ENCODE measurements at places on chromosomes 2 and 18.

DNA sequence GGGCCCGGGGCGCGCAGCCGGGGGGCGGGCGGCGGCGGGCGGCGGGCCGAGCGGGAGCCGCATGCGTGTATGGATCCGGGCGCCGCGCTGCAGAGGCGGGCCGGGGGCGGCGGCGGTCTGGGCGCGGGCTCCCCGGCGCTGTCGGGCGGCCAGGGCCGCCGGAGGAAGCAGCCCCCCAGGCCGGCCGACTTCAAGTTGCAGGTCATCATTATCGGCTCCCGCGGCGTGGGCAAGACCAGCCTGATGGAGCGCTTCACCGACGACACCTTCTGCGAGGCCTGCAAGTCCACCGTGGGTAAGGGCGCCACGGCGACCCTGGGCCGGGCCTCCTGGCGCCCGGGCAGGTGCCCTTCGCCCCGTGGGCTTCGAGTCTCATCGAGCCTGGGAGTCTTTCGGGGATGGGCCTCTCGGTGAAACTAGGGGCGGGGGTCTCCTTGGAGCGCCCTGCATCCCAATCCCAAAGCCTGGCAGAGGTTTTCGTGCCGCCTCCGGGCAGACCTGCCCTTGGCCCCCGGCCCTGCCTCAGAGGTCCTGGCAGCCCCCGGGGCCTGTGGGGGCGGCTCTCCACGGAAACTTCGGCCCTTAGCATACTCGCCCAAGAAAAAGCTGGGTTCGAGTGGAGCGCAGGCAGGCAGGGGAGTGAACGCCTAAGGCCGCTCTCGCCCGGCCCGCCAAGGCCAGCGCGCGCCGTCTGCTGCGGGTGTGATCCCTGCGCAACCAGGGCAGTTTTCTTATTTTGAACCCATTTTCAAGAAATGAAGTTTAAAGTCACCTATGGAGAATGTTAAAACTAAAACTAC lies 622 bp downstream of the RAB12 start:
- peak; percentile 14 for DNase-seq

DNA sequence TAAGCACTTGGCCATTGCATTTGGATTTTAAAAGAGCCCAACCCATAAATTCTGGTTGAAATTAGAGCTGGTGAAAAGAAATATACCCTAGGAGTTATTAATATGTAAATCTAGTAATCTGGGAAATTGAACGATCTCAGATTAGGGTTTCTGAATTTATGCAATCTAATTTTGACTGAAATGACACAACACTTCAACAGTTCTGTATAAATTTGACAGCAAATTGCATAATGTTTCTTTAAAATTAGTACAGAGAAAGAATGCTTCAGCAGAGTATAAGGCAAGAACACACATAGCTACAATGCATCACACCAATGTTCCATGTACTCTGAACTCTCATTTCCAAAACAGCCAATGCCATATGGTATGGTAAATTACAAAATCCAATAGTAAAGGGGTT lies 201.5 kb upstream of the ITGA4 start:
- DNase-seq = no peak

GRCh38 chr2:121151311-121152109 lies 133.5 kb downstream of the TFCP2L1 start:
- DNase-seq = no peak

DNA sequence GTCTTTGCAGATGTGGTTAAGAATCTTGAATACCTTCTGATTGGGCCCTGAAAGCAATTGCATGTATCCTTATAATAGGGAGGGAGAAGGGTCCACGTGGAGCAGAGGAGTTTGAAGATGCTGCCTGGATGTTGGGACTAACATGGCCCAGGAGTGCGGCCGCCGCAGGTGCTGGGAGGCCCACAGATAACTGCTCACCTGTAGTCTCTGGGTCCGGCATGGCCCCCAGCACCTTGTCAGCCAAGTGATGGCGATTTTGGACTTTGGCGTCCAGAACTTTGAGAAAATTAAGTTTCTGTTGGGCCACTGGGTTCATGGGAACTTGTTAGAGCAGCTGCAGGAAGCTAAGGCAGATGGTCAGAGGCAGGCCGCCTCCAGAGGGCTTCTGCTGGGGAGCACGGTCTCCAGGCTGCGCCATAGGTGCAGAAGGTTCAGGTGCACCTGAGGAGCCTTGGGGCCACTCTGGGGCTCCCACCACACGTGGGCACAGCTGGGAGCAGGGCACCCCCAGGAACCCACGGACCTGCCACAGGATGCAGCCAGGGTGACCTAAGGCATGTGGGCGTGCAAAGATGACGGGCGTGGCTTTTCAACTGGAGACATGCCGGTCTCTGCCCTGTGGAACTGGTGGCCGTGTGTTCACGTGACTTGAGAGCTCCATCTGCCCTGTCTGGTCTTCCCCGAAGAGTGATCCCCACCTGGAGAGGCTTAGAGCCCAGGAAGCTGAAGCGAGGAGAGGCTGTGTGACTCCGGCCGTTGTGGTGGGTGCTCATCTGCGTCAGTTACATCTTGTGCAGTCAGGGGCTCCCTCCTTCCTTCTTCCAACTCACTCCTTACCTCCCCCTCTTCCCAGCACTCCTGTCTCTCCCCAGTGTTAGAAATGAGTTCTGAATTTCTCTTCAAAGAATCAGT lies 277.3 kb downstream of the AGAP1 start:
- no peak for DNase-seq

DNA sequence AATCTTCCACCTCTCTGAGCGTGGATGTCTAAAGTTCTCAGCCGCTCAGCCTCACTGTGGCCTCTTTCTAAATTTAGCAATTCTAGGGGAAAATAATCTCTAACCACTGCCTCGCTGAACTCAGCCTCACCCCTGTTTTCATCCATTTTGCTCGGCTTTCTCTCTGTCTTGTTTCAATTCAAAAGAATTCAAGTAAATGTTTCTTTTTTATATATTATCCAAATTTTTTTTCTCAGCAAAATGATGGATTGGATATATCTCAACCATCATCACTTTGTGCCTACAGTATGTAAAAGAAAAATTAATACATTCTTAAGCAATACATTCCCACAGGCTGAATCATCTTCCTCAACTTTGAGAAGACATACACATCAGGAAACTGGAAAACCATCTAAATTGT lies 24.0 kb upstream of the GALNT5 start:
- no peak for DNase-seq

GRCh38 chr2:63735931-63736330 lies 105.8 kb upstream of the UGP2 start:
- DNase-seq = no peak

DNA sequence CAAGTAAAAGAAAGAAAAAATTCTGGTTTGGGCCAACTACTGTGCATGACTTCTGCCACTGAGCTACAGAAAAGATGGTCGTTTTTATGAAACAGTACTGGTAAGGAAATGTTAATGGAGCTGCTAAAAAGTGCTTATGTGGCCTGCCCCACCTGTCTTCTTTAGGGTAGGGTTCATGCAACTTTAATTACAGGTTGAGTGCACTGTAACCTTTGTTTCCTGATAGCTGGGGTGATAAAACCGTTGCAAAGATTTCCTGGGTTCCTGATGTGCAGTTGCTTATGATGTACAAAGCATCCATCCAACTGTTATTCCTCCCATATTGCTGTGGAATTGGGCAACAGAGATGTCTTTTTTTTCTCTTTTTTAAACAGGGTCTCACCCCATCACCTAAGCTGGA lies 34.3 kb upstream of the PUM2 start:
- no peak for DNase-seq

- DNase-seq = no peak
These were observed 21.9 kb upstream of the PAX3 start for GRCh38 chr2:222320436-222321395.

GRCh38 chr18:6210349-6211173 lies 204.2 kb downstream of the L3MBTL4 start:
- DNase-seq = no peak

GRCh38 chr18:27395752-27396151 lies 210.6 kb upstream of the CHST9 start:
- DNase-seq = no peak

DNA sequence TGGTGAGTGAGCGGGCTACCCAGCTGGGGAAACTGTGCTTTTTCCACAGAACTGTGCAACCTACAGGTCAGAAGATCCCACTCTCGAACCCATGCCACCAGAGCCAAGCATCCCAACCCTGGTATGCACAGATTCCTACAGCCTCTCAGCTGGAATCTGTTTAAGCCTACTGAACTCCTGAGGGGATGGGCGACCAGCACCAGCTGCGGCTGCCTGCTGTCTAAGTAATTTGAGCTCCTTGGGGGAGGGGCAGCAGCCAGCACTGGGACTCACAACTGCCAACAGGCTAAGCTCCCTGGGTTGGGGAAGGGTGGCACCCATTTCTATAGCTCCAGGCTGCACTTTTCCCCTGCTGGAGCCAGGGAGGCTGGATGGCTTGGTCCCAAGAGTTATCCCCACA lies 11.8 kb downstream of the CYP27C1 start:
- no peak for DNase-seq

DNA sequence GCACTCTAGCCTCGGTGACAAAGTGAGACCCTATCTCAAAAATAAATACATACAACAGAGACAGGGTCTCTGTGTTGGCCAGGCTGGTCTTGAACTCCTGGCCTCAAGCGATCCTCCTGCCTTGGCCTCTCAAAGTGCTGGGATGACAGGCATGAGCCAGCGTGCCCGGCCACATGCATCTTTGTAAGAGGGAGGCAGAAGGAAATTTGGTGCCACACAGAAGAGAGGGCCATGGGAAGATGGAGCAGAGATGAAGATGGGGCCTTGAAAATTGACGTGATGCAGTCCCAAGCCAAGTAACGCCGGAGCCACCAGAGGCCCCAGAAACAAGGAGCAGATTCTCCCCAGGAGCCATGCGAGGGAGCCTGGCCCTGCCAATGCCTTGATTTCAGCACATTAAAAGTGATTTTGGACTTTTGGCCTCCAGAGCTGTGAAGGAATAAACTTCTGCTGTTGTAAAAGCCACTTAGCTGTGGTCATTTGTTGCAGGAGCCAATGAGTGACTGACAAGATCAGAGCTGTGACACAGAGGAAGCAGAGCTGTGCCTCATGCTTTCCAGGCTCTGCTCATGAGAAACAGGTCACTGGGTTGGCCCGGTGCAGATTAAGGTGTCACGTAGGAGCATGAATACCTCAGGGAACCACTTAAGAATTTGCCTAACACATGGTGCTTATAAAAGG lies 2.7 kb upstream of the SLC66A2 start:
- no peak for DNase-seq

DNA sequence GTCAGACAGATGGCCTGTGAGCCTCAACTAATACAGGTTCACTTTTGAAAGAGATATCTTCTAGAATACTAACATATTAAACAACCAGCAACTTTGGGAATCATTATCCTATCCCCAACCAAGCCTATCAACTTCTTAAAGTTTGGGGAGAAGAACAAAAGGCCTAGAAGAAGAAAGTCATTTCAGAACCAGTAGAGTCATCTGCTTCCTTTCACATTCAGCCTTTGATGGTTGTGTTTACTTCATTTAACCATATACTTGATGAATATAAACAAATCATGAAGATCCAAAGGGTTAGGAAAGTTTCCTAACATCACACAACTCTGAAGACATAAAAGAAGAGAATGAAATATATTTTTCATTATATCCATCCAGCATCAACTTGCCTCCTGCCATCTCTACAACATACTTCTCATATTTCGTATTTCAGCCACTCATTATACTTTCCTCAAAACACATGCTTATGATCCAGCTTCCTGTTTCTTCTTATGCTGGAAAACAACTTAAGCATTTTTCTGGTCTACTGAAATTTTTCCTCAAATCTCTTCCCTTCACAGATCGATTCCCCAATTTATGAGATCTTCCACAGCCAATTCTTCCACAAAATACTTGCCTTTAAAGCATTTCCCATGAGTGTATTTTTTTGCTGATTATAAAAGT lies 114.3 kb downstream of the CACNB4 start:
- no peak for DNase-seq

- no peak for DNase-seq
These were observed 129.7 kb downstream of the PKP4 start for GRCh38 chr2:158586491-158586890.

GRCh38 chr2:9797681-9798556 lies 45.4 kb upstream of the TAF1B start:
- no peak for DNase-seq

- no peak for DNase-seq
These were observed 18.6 kb upstream of the SCRN3 start for GRCh38 chr2:174376967-174377366.

GRCh38 chr2:157085522-157085921 lies 172.0 kb upstream of the GALNT5 start:
- no peak for DNase-seq

- DNase-seq = peak; percentile 41
These were observed at the start of gene ASTL for GRCh38 chr2:96138179-96139145. ASTL (minus strand) TSS chr2:96138502; CDS start chr2:96138436, 66 bp downstream.

GRCh38 chr2:232097260-232097659 lies 135.7 kb downstream of the DIS3L2 start:
- DNase-seq = no peak

- DNase-seq = no peak
These were observed 110.9 kb upstream of the DNAJC10 start for GRCh38 chr2:182605166-182605565.

All from activated T-cell treated with anti-CD3 and anti-CD28 coated beads for 48 hours (primary cell).